ENCODE measurements at places on chromosomes 12 and 14.

DNA sequence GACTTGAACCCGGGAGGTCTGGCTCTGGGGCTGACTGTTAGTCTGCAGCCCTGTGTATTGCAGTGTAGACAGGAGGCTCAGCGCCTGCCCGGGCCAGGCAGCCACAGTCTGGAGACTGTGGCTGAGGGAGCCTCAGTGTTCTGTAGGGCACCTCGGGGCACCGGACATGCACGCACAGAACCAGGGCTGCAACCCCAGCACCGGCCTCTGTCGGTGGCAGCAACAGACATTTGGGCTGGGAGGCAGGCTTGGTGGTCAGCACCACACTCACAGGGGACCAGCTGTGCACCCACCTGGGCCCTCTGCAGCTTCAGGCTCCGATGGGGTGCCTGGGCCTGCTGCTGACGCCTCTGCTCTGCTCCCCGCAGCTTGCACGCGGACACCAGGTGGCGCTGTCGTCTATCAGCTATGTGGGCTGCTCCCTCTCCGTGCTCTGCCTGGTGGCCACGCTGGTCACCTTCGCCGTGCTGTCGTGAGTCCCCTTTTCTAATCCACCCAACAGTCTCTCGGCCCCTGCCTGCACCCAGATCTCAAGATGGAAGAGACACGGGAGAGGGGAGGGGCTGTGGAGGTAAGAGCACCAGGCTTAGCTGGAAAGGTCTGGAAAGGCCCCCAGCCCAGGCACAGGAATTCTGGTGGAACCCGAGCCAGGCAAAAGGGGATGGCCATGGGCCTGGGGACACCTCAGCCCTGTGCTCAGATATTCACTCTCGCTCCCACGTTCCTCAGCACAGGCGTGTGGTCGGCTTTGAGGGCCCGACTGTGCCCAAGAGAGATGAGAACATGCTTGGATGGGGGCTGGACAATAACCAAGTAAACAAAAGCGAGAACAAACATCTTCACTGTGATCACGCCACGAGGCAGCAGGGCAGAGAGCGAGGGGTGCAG is 151.0 kb downstream of the ADGRD1 start:
- peak; percentile 71 for DNase-seq

- DNase-seq: no peak
Measured at GRCh38 chr12:83168751-83169150, 482.0 kb downstream of the TMTC2 start.

DNA sequence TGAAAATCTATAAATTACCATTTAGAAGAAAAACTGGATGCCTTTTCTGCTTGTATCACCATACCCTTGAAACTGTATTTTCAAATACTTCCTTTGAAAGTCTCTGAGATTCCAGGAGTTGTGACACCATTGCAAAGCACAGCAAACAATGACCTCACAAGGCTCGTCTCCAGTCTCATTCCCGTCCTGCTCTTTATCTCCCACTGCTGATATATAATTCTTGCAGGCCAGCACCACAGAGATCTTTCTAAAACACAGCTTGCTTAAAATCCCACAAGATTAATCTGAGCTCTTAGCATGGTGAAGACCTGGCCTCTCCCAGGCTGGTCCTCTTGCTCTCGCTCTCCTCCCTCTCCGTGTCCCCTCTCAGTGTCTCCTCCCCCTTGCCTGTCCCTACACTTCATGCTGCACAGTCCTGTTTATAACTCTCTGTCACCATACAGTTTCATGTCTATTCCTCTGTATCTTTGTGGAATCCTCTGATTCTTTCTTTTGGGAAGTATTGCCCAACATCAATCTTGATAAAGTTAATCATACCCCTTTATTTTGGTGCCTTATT is 51.8 kb downstream of the ZFYVE21 start:
- DNase-seq: no peak

DNA sequence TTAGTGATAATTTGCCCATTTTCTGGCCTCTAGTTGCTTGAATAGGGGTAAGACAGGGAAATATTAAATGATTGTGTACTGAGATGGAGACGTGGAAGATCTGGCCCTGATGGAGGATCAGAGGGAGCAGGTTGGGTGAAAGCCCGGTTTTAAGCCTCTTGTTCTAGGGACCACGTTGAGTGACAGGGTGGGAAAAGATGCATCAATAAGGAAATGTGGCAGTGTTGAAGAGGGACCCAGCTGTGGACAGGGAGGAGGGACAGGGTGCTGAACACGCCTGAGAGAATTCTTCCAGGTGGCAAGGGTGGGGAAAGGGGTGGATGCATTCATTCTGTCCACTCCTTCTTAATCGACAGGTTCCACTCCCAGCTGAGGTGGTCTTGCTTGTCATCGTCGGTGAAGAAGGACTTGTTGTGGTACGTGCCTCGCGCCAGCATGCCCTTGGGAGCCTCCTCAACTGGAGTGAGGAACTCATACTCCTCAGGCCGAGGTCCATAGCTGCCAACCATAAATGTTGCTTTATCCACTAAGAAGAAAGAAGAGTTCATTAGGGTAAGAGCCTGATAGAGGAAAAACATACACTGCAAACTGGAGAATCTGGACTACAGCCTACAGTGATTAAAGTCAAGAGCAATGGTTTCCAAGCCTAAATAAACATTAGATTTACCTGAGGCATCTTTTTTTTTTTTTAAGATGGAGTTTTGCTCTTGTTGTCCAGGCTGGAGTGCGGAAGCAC is 4.0 kb upstream of the ERP27 start:
- no peak for DNase-seq

GRCh38 chr12:131818821-131819585 is 9.2 kb upstream of the MMP17 start:
- no peak for DNase-seq

- DNase-seq: no peak
Measured at GRCh38 chr12:50564237-50564947, 59.6 kb downstream of the DIP2B start.

DNA sequence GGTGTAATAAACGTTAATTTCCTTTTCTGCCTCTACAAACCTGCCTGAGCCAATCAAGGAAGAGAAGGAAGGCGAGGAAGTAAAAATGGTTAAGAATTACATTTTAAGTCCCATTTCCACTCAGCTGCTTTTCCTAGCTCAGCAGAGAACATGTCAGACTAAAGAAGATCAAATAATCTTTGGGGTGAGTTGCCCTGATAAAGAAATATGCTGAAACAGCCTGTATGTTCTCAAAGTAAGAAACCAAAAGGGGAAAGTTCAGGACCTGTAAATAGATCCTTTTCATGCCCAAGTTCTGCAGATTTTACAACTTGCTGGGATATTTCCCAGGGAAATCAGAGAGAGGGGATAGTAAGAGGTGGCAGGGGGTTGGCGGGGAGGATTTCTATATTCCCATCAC is 55.5 kb downstream of the PHLDA1 start:
- DNase-seq: no peak

DNA sequence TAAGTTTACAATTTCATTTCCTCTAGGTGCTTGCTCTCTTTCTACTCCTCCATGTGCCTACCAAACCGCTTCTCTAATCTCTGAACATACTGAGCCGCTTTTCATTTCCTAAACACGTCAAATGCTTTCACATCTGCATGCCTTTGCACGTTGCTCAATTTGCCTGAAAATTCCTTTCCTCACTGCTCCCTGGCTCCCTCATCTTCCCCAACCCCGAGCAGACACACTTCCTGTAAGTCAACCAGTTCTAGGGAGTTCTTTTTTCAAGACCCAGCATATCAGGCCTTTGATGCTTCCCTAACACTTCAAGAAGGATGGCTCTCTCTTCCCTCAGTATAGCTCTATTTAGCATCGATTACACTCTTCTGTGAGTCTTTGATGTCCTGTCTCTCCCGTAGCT is 50.3 kb downstream of the LMO3 start:
- DNase-seq: peak; percentile 5

- DNase-seq: no peak
Measured at GRCh38 chr12:48954841-48955501, 2.3 kb downstream of the ARF3 start.

DNA sequence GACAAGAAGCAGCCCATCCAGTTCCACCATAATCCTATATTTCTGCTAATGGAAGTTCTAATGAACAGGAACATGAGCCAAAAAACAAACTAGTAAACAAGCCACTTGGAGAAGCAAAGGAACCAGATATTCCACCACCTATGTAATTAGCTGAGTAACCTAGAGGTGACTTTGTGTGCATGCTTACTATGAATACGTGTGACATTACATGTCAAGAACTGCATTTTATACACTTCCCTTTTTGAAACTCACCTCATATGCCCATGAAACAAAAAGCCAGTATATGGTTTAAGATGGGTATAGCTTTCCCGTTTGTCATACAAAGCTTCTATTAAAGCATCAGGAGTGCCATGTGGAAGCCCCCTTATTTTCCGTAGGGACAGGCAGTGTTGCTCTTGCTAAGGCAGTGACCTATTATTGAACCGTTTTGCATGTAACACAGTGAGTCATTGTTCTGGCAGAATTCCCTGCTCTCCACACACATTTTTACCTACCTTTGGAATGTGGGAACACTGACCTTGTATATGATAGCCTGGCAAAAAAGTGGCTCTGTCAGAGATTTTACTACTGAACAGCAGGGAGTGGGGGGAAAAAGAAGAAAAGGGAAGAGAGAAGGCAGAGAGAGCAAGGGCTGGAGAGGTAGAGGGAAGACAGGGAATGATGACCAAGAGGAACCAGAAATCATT is 34.8 kb upstream of the FRMD6 start:
- DNase-seq: peak; percentile 93

DNA sequence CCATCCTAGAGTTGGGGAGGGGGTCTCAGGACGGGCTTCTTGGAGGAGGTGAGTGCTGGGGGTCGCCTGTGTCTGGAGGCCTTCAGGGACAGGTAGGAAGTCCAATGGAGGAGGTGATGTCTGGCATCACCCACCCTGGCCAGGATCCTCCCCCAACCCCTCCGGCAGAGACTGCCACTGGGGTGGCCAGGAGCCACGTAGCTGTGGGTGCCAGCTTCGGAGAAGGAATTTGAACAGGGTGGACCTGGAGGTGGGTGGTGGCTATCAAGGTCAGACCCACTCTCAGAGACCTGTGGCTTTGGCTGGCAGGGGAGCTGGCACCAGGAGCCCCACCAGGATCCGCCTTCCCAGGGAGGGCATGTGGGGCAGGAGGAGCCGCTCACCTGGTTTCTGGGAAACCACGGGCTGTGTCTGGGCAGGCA is 9.1 kb downstream of the CEP170B start:
- DNase-seq: no peak

DNA sequence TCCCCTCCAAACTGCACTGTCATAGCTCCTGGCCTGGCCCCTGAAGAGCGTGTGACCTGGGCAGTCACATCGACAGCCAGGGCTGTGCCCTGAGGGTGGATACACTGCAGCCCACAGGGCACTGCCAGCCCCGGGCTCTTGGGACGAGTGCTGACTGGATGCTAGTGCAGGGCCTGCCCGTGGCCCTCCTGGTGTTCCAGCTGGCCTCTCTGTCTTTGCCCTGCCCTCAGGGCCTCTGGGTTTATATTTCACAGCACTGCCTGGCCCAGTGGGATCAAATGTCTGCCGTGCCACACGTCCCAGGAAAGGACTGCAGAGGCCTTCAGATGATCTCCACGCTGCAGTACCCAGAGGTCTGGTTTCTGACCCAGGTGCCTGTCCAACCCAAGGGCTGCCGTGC is 10.1 kb upstream of the CCDC197 start:
- no peak for DNase-seq

DNA sequence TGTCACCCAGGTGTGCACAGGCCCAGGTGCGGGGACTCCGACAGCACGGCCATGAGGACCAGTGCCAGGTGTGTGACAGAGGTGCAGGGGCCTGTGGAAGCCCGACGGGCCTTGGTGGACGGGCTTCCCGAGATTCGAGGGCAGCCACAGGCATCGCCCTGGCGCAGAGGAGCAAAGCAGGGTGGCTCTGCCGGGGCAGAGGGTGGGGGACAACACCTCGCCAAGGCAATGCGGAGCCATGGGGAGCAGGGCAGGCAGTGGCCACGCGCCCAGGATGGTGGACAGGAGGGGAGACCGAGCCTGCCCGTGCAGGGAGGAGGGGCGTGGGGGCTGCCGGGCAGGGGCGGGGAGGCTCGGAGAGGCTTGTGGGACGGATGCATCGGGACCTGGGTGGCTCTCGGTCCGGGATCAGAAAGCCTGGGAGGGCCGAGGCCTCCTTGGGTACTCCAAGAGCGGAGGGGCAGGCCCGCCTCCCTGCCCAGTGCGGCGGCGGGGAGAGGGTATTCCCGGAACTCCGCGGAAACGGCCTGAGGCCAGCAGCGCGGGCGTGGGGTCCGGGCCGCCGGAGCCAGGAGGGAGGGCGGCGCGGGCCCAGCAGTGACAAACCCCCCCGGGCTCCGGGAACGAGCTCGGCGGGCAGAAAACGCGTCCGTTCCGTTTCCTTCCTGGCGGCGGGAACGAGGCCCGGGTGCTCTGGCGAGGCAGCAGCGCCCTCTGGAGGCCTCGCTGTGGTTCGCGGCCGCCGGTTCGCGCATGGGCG is 1.6 kb downstream of the TMEM121 start:
- DNase-seq: peak; percentile 73

- peak; percentile 77 for DNase-seq
Measured at GRCh38 chr14:104977681-104978653, at the start of gene AHNAK2. Gene AHNAK2 (minus strand): TSS chr14:104978374. CDS start chr14:104978237, 137 bp downstream.

- no peak for DNase-seq
Measured at GRCh38 chr12:53736592-53736991, 9.3 kb upstream of the CALCOCO1 start.

DNA sequence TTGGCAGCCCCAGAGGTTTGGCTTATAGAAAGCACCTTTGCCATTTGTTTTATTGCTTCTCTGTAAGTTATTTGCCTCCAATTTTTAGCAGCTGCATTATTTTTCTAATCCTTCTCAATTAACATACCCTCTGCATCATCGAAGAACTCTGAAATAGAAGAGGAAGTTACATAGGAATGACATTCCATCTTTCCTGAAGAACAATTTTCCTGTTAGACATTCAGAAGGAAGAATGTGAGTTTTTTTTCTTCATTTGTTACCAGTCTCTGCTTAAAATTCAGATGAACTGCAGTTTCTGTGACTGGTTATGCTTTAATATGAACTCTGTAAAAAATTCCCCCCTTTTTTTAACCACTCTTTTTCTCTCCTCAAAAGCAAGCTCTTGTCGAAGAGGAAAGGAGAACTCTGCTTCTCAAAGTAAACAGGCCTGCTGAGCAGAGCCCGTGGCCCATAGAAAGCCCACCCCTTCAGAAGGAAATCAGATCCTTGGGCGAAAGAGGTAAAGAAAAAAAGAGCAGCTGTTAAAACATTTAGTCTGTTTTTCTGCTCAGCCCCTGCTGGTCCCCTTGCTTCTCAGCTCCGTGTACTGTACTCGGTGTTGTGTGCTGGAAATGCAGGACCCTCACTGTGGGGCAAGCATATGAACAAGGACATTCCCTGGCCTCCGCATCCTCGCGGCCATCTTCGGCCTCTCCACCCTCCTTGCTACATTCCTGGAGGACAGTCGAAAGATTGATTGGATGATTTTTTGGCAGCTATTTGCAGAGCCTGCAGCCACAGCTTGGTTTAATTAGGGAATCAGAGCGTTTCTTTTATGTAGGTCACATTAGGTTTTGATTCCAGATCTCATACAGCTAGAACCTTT is 164.4 kb upstream of the LRIG3 start:
- DNase-seq: peak; percentile 77

- no peak for DNase-seq
Measured at GRCh38 chr12:45354399-45354798, 138.5 kb downstream of the ANO6 start.

GRCh38 chr14:75295061-75295461 is 16.4 kb downstream of the FOS start:
- peak; percentile 85 for DNase-seq
